T-cell (primary cell): ENCODE measurements at places on chromosomes 1 and 21. TPM values are rescaled to one million over a fixed set of nuclear protein-coding genes. Genes with fewer than 3 reads are reported as not detected.
A peak's percentile ranks its signal among the peaks of the same experiment; 100 is the strongest.

The PLA2G2C gene
- total RNA-seq: not detected

The FAM72D gene
- not detected for total RNA-seq

The KIF14 gene
- 0.19 TPM for total RNA-seq

The MAP3K7CL gene
- total RNA-seq: 8.9 TPM

The ROR1 gene
- total RNA-seq: 0.44 TPM

The LMNA gene
- 40.3 TPM for total RNA-seq

GRCh38 chr1:171484760-171485374, 463 bp upstream of the PRRC2C start:
- peak; percentile 1 for DNase-seq

GRCh38 chr1:23129846-23130245, 38.8 kb downstream of the LUZP1 start:
- DNase-seq: no peak

DNA sequence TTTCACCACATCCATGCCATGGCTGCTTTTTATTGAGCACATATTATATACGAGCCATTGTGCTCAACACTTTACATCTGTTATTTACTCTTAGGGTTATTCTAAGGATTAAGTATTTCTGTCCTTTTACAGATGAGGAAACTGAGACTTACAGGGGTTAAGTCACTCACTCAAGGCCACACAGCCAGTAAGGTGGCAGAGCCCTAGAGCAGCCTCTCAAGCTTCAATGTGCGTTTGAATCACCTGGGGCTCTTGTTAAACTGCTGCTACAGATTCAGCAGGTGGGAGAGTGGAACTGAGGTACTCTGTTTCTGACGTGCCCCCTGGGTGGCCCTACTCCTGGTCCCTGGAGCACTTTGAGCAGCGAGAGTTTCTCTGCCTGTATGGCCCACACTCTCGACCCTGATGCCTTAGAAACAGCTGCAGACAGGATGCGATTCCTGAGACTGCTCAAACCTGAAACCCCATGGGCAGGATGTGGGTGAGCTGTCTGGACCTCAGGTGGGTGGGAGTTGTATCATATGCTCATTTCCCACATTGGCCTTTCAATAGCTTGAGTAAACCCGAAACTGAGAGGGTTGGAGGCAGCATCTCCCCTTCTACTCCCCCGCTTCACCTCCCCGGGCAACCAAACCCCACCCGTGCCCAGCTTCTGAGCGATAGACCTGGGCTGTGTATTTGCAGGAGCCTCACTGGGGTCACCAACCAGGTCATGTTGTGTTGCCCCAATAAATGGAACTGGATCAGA, 59.3 kb downstream of the MAN1C1 start:
- DNase-seq: peak; percentile 70

- no peak for DNase-seq
Observed at GRCh38 chr1:225996946-225997545, 2.1 kb downstream of the SDE2 start.

DNA sequence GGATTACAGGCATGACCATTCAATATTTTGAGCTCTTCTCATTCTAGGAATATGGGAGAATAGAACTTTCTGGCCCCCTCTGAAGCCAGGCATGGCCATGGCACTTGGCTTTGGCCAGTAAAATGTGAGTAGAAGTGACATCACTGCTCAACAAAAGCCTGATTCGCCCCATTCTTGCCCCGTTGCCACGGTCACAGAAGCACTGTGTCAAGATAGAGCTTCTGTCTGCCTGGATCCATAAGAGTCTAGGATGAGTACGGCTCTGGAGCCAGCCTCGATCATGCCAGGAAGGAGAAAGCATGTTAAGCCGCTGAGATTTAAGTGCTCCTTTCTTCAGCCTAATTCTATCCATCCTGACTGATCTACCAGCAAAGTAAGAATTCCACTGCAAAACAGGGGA, 113.1 kb downstream of the TIAM1 start:
- DNase-seq: no peak

DNA sequence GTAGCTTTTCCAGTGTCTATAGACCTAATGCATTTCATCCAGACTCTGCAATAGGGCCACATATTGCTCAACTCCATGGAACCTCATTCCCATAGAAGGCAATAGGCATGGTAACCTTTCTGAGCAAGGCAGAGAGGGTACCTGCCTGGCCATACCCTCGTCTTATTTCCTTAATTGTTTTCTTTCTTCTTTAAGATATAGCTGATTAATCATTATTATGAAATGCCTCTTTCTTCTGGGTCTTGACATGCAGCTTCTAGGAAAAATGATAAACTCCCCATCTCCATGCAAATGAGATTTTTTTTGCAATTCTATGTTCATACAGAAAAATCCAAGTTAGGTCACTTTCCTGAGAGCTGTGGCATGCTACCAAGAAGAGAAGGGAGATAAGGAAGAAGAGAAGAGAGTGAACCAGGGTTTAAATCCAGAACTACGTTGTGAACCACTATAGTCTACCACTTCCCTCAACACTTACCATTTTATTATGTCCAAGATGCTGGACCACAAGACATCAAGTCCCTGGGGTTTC, 33.0 kb upstream of the IL20 start:
- no peak for DNase-seq

DNA sequence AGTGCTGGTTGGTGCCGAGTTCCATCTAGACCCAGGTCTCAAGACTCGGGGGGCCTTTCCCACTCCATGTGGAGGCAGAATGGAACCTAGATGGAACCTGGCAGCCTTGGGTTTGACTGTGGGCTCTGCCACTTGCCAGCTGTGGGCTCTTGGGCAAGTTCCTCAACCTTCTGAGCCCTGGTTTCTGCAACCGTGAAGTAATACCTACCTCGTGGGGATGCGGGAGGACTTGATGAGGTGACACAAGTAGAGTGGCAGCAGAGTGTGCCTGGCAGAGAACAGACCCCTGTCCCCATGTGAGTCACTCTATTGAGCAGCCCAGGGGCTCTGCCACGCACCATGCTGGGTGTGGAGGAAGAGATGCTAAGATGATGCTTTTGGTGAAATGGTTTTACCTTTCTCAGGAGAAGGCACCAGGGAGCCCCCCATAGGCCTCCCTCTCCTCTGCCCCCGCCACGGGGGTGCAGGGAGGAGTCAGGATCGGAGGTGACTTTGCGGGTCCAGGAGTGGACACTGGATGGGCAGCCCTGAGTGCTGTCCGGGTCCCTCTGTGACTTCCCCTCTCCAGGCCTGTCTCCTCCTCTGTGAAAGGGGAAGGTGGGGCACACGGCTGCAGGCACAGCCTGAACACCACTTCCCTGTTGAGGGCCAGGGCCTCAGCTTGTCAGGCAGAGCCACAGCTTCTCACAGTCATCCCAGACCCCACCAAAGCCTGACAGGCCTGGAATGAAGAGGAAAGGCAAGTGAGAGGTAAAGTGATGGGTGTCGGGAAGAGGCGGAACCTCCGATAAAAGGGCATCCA, 36.7 kb upstream of the EDN2 start:
- DNase-seq: no peak

GRCh38 chr1:174659823-174660222, 212.1 kb downstream of the GPR52 start:
- DNase-seq: no peak

DNA sequence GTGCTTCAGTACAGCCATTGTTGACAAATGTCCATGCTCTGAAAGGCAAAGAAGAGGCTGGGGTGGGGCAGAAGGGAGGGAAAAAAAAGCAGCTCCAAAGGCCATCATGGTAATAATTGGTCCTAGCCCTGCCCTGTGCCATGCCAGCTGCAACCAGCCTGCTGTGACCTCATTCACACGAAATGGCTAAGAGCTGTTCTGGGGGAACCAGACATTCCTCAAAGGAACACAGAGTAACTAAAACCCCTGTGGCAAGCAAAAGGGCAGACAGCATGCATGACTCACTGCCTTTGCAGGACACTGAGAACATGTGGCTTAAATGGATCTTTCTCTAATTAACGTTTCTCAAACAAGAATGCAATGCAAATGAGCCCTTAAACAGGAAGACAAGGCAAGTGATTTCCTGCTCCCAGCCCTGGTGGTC, 42.3 kb downstream of the STYXL2 start:
- no peak for DNase-seq

- DNase-seq: no peak
Observed at GRCh38 chr1:19484798-19485361, 459 bp downstream of the CAPZB start.

DNA sequence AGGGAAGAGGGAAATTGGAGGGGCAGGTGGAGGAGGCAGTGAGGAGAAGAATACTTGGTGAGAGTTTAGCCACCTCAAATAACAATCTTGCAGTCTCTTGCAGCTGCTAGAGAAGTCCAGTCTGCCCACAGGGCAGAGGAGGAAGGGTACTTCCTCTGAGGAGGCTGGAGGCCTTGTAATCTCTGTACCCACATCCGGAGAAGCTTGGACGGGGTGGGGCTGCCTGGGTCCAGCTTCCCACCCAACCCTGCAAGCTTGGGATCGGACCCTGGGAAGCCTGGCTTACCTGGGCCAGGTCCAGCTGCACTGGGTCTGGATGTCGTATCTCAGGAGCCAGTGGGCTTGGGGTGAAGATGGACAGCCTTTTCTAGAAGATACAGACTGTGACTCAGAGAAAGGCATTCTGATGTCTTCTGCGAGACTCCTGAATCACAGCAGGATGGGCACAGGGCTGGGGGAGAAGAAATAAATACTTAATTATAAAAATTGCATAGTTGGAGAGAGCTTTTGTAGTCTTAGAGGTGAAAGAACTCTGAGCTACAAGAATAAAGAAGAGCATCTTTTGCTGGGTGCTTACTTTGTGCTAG, 111.8 kb upstream of the JUN start:
- DNase-seq: no peak

DNA sequence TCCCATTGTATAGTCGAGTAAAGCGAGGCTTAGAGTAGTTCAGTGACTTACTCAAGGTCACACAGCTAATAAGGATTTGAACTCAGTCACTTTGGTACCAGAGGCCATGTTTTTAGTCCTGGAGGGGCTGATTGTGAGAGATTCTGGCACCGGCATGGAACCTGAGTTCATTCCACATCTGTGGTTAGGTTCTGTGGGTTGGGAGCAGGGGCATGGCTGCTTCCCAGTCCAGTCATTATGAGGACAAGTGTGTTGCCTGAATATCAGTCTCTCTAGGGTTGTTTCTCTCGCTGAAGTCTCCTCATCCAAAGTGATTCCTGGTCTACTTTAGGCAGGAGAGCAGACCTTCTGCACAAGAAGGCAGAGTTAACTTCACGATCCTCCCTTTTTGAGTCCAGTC, 90.6 kb downstream of the C1orf94 start:
- no peak for DNase-seq

DNA sequence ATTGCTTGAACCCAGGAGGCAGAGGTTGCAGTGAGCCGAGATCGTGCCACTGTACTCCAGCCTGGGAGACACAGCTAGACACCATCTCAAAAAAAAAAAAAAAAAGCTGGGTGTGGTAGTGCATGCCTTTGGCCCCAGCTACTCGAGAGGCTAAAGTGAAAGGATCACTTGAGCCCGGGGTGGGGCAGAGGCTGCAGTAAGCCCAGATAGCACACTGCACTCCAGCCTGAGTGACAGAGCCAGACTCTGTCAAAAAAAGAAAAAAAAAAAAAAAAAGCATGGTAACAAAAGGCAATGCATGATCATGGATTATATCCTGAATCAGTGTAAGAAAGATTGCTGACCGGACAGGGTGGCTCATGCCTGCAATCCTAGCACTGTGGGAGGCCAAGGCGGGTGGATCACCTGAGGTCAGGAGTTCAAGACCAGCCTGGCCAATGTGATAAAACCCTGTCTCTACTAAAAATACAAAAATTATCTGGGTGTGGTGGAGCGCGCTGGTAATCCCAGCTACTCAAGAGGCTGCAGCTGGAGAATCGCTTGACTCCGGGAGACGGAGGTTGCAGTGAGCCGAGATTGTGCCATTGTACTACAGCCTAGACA, 76.3 kb downstream of the RUSC1 start:
- no peak for DNase-seq

DNA sequence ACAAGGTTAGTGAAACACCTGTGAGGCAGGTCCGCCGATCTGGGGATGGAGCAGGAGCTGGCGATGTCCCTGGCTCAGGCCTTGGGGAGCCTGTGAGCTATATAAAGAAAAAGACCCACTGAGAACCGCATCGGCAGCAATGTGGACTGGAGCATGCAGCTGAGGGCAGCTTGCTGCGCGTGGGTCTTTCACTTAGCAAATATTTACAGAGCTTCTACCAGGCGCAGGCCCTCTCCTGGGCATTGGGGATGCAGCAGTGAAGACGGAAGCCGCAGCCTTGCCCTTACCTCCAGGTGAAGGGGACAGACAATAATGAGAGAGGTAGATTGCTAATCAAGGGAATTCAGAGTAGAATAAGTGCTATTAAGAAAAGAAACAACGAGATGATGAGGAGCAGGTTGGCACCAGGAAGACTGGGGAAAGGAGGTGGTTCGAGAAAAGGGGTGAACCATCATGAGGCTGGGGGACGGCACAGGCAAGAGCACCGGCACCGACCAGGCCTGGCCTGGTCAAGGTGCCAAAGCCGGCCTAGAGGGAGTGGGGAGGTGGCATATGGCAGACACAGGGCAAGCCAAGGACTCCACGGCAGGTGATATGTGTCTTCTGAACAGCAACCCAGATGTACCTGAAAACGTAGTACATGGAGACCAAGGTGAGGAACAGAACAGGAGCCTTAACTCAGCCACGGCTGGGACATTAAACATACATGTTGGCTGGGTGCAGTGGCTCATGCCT, 60.7 kb upstream of the PAX7 start:
- DNase-seq: no peak

- DNase-seq: no peak
Observed at GRCh38 chr1:84117868-84118267, 26.2 kb upstream of the PRKACB start.

DNA sequence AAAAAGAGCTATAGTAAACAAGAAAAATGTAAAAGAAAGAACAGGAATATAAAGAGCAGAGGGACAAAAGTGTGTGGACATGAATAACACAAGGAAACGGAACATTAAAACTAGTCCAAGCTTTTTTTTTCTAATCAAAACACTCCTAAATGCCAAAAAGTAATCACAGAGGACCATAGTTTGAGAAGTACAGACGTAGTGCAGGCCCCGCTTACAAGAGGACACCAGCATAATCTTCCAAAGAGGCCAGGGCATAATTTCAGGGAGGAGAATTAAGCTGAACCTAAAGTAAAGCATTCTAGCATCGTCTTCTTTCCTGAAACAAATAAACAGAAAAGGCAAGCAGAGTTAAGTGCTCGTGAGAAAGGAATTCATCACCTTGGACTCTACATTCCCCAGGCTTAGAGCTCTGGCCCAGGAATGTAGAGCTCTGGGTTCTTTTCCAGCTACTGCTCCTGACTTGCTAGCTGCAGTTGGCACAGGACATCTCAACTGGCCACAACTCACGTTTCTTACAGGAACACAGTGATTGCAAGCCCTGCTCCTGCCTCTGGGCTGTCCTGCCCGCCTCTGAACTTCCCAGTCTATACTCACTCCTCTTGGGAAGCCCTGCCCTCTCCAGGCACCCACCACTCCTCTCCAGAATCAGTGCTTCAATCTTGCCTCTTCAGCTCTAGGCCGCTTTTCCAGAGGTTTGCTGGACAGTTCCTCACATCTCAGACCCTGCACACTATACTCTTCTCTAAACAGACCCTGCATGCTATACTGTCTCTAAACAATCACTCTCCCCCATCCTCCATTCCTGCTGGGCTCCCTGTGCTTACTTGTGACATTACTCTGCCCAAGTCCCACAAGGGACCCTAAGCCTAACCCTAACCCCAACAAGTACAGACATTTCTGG, 9.8 kb downstream of the RGS8 start:
- DNase-seq: no peak
